OCI-M1 (cell line): ENCODE measurements at places on chromosomes 2 and 18.

- no peak for DNase-seq
These were observed 448.6 kb downstream of the BCL11A start for GRCh38 chr2:60104514-60105505.

GRCh38 chr2:138501425-138502254, at the start of gene SPOPL:
SPOPL (plus strand) TSS chr2:138501770; CDS start chr2:138550217, 48,447 bp downstream.
- DNase-seq: peak; percentile 91

- DNase-seq: no peak
These were observed 56.4 kb upstream of the FMNL2 start for GRCh38 chr2:152278526-152278925.

GRCh38 chr2:188678882-188679281, 295.3 kb upstream of the COL3A1 start:
- peak; percentile 22 for DNase-seq

- no peak for DNase-seq
These were observed 408.0 kb downstream of the LRATD1 start for GRCh38 chr2:15040429-15041084.

DNA sequence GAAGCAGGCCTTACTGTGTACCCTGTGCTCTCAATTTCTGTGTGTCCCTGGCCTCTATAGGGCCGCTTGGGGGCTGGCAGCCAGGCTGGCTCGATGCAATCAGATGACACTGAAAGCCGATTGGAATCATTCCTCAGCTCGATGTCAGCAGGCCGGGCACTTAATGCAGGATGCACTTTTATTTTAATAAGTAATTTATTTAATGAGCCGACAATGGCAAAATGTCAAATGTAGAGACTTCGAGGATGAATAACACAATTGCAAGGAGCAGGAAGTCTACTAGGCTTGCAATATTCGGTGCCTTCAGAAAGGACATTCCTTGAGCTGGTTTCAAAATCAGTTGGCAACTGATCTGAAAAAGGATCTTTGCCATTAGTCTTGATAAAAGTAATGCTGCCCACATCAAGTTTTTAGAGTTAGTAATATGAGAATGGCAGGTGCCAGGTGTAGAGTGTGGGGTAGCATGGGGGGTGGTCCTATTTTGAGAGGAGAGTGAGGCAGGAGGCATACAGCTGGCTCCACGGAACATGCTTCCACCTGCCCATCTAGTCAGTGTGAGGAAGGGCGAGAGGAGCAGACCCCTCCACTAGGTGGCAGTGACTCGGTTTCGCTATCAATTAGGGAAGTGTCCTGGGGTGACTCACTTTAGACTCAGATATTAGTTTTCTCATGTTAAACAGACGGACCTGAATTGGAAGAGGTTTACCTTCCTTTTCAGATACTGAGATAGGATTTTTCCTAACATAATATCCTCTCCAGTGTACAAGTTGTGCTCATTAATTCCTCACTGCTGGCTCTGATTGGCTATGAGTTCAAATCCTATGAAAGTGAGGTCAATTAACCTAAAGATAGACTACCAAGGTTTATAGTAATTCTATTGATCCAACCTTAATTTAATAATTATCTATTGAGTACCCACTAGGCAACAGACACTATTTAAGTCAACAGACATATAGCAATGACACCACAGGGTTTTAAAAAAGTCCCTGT, 80.9 kb downstream of the NABP1 start:
- peak; percentile 91 for DNase-seq

GRCh38 chr2:218777276-218777990, 4.5 kb upstream of the CYP27A1 start:
- DNase-seq: no peak

GRCh38 chr2:181076658-181077057, 96.3 kb downstream of the UBE2E3 start:
- no peak for DNase-seq

GRCh38 chr2:239955087-239955988, 69.8 kb downstream of the NDUFA10 start:
- no peak for DNase-seq

GRCh38 chr2:181750305-181750704, 70.0 kb upstream of the NEUROD1 start:
- DNase-seq: no peak

DNA sequence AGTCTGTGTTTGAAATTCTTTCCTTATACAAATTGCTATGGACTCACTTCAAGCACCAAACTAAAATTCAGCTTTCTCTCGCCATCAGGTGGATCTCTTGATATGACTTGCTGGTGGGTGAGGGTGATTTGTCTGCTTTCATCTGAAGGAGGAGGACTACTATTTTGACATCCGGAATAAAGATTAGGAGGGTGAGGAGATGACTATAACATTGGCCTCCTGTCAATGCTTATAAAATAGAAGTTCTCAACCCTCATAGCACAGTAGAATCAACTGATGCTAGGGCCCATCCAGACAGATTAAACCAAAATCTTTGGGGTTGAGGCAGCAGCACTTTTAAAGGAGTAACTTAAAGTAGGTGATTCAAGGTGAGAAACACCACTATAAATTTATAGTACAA, 120.4 kb upstream of the DNAJC10 start:
- DNase-seq: no peak

DNA sequence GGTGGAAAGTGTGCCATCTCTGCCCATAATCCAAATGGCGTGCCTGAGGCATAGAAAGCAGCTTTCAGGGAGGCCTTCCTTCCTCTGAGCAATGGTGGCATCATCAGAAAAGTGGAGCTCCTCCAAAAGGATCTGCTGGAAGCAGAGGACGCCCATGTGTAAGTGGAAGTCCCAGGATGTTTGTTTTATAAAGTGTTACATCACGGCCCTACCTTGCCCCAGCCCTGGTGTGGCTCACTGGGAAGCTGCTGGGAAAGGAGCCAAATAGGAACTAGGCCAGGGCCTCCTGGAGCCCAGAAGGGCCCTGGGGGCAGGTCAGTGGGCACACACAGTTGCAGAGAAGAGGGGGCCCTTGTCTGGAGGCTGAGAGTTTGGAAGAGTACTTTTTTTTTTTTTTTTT, 4.2 kb upstream of the ODC1 start:
- DNase-seq: no peak

GRCh38 chr18:54679318-54680149, 88.5 kb downstream of the DYNAP start:
- DNase-seq: peak; percentile 87

- DNase-seq: no peak
These were observed at the start of gene CLASP1 for GRCh38 chr2:121649149-121649595. CLASP1 (minus strand) TSS chr2:121649462; CDS start chr2:121605895, 43,567 bp downstream.

GRCh38 chr2:38552259-38552658, 50.5 kb downstream of the HNRNPLL start:
- DNase-seq: peak; percentile 93

DNA sequence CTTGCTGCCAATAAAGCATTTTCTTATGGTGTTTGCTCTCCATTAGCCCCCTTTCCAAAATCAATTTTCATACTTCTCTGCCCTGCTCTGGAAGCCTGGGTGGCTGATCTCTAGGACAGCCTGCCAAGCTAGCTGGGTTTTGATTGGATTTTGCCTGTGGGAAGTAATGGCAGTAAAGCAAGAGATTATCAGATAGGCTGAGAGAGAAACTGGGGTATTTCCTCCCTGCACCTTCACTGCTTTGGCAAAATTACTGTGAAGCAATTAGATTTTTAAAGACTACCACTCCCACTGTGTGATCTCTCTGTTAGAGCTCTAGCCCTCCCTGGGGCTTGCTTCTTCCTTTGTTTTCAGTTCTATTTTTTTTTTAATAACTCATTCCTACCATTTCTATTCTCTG, 223.8 kb downstream of the DLGAP1 start:
- no peak for DNase-seq

DNA sequence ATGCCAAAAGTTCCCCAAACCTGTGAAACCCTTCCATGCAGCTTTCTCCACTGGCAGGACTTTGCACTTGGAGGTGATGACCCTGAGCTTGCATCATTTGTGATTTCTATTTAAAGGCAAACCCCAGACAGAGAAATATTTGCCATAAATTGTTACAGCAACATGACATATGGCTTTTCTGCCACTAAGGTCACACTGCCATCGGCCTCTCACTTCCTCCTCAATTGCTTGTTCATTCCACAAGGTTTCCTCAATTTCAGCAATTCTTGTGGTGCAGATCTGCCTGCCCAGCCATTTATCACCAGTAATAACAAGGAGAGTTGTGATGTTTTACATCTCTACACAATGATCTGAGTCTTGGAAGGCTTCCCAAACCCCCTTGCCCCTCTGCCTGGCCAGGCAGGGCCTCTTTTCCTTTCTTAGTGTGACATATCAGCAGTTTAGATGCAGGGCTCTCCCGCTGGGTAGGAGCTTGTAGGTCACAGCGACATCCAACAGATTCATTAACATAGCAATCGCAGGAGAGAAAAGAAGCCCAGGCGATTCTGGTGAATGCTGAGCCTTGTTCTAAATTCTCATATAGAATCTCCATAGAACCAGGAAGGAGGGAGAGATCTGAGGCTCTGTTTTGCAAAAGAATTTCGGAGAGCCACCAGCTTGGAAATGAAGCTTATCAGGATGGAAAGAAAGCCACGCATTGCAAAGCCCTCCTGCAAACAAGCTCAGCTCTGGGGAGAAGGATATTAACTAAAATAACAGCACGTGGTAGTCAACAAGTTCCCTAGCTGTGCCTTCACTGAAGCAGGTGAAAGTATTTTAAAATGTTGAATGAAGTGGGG, 46.7 kb upstream of the ITGA6 start:
- peak; percentile 22 for DNase-seq

DNA sequence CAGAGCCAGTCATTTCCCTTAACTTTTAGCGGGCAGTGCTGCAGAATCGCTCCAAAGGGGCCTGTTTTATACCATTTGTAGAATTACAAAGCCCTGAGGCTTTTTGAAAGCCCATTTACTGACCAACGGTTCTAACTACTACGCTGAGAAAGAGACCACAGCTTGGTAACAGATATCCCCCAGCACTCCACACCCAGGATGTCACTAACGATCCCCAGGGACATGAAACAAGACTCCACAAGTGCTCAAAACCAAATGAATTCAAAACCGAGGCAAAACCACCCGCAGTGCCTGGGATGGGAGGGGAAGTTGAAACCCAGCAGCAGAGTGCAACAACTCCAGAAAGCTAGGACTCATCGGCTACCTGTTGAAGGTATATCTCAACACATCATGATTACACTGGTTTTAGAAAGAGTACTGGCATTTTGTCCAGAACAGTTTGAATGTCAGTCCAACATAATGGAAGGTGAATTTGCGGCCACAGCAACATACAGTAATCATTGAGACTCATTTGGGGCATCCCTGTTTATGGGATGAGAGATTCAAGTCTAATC, 33.6 kb upstream of the LRP2 start:
- DNase-seq: no peak

DNA sequence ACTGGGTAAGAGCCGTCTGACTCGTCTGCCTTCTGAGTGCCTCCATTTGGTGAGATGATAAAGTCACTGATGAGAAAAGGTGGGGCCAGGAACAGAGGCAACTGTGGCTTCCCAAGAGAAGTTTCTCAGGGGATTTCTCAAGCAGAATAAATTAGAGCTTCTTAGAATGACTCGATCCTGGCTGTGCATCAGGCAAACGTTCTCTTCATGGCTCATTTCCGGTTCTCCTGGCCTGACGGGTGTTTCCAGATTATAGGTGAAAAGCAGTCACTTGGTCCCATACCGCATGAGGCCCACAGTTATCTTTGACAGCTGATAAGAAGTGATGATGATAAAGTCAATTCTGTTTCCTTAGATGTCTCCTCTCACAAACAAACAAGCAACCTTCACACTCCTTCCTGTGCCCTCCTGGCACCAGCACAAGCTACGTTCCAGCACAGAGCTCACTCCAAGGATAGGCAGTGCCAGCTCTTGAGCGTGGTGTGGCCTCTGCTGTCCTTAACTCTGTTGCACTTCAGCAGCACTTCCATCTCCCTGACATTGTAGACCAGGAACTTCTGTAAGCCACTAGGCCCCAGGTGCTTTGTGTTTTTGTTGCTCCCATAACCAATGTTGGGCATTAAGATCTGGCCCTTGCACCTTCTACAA, 37.8 kb upstream of the KCNF1 start:
- no peak for DNase-seq

GRCh38 chr2:8860239-8860638, 22.8 kb upstream of the KIDINS220 start:
- no peak for DNase-seq

DNA sequence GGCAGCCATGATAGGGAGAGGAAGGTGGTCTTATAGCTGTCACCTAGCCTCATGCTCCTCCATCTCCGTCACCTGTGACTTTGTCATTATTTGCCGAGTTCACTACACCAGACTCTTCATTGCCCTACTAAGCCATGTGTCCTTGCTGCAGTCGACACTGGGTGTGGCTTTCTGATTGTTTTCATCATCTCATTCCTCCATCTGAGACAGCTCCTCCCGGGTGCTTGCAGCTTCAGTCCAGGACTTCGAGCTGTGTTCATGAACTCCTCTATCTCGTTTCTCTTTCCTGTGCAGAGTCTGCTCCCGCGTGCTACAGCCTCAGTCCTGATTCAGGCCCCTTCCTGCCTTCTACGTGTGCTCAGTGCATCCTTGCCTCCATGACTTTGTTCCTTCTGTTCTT, 295.1 kb upstream of the TNP1 start:
- no peak for DNase-seq

DNA sequence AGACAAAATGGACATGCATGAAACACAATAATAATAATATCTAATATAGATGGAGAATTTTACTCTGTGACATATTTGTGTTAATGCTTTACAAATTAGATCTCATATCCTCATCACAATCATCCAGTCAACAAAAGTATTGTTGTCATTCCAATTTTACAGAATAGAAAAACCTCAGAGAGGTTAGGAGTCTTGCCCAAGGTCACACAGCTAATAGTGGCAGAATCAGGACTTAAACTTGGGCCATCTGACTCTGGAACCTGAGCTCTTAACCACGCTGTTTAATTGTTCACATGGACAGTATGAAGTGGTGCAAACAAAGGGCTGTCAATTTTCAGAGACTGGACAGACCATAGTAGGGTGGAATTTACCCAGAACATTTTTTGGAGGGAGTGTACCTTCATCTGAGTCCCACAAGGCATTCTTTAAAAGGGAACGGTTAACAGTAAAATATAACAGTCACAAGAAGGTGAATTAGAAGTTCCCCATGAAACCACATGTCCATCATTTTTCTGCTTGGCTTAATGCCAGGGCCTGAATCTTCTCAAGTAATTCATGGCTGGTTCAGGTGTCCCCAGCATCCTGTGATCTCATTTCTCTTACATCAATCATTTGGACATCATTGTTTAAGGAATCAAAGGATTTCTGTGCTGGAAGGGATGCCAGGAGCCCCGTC, 35.4 kb upstream of the CCDC93 start:
- no peak for DNase-seq

DNA sequence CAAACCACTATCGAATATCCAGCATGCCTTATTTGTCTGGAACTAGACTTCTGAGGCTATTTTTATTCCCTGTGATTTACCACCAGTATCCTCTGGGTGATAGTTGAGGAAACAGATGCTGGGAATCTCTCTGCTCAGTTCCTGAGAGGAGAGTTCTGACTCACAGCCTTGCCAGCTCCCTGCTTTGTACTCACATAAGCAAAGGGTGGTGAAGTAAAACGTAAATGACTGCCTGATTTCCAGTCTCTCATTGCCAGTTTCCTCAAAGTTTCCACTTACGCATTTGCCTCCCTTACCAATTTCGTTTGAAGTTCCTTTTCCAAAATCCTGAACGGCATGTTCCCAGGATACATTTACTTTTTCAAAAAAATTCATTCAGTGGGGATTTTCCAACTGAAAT, 69.2 kb upstream of the HNRNPA3 start:
- no peak for DNase-seq
